ENCODE measurements at places on chromosomes 16 and 17.

DNA sequence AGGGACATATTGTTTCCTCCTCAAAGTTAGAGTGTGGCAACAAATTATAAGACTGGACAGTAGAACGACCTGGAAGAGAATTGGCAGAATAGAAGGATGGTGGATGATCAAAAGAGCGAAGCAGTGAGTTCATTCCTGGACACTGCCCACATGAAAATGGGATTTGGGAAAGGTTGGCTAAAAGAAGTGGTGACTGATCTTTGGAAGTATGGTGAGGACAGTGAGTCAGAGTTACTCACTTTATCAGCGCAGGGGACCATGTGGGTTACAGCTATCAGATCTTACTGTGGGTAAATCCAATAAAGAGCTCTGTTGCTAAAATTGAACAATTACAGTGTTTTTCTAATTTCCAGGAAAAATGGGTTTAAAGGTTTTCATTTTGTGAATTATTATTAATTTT is 2.7 kb upstream of the TANC2 start:
- DNase-seq = peak; percentile 4

GRCh38 chr17:79216826-79217225 is 142.2 kb downstream of the ENGASE start:
- no peak for DNase-seq

GRCh38 chr17:39169101-39169500 is 3.1 kb upstream of the ARL5C start:
- DNase-seq = no peak

DNA sequence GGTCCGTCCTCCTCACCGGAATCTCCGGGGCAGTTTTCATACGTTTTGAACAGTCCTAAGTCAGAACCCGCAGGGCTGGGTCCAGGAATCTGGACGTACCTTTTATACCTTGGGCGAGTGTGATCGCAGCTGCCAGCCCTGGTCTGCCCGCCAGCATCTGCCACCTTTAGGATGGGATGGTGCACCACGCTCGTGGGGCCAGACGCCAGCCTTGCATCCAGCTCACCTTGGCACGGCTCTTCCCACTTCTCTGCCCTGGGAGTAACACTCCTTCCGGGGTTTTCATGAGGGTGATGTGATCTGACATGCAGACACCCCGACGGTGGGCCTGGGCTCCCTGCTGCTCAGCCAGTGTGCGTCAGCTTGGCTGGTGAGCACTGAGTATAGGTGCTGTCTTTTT is 66.6 kb upstream of the ZNF469 start:
- DNase-seq = no peak

DNA sequence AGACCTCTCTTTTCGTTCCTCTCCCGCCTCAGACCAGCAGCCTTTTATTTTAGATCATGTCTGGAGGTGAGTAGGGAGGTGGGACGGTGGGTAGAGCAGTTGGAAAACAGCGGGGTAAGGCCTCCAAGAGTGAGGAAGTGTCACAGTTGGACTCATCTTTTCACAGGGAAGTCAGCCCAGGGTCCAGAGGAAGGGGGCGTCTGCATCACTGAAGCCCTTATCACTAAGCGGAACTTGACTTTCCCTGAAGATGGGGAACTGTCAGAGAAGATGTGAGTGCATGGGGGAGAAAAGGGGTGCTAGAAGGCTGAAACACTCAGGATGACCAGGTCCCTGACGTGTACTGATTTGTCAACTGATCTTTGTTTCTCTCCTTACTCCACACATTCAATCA is 461 bp downstream of the LRRC46 start:
- DNase-seq = no peak
